ENCODE measurements at places on chromosomes 6 and 20. TPM values are rescaled to one million over a fixed set of nuclear protein-coding genes. Genes with fewer than 3 reads are reported as not detected.
A peak's percentile ranks its signal among the peaks of the same experiment; 100 is the strongest.

The SHLD1 gene
- total RNA-seq: 5.1 TPM

- no peak overlapping the region for H3K27ac ChIP-seq
- H3K36me3 ChIP-seq: no peaks in the 10 kb centered on the region
- no peaks in the 10 kb centered on the region for H3K4me1 ChIP-seq
- H3K4me3 ChIP-seq: no peak overlapping the region
- peaks cover 44% of the 10 kb centered on the region for H3K27me3 ChIP-seq
These were observed 203.0 kb upstream of the PCSK2 start for GRCh38 chr20:17023806-17024205.

DNA sequence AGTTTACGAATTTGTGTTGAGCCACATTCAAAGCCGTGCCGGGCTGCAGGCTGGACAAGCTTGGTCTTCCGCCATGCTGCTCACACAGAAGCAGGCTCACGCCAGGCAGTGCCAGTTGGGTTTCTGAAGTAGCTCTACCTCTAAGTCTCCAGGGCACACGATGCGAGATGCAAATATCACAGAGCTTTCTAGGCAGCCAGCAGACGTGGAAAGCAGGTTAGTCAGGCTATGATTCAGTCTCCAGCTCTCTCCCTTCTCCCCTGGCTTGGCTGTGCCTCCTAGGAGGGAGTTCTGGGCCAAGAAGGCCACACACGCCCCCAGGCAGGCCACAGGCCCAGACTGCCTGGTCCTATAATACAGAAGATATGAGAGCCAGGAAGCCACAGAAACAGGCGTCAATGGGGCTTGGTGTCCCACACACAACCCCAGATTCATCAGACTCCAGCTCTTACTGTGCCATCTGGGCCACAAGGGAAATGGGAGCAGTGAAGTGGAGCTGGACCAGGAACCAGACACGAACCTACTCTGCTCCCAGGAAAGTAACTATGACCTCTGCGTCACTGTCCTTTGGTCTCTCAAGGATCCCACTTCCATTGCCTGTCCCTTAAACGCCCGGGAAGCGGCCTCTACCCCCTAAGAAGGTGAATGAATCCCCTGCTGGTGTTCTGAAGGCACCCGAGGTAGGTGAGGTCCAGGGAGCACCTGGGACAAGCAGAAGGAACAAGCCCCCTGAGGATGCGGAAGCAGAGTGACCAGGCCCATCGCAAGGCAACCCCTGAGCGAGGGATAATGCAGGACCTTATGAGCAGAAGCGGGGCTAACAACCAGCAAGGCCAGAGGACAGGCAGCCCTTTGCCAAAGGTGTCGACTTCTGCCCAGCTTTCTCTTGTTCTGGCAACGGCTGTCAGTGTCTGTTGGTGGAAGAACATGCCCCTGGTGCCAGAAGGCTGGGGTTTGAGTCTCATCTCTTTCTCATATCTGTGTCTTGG, 61.2 kb downstream of the GFOD1 start:
- peaks cover 9% of the 10 kb centered on the region for H3K4me1 ChIP-seq
- no peaks in the 10 kb centered on the region for H3K27me3 ChIP-seq
- H3K4me3 ChIP-seq: no peak overlapping the region
- DNase-seq: peak; percentile 75
- H3K36me3 ChIP-seq: no peaks in the 10 kb centered on the region

DNA sequence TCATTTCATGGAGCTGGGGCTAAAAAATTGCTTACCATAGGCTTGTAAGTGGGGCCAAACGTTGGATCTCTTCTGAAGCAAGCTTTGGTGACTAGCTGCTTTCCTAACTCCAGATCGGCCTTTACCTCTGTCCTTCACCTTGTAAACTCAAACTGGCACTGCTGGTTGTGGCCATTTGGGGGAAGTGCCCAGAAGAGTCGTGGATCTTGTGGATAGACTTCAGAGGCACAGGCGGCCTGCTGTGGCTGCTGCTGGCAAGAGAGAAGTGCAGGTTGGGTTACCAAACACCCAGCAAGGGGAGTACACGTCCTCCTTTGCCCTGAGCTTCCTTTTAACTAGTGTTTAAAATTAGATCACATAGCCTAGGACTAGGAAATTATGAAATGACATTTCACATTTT, 36.8 kb upstream of the KLHL31 start:
- DNase-seq: no peak
- no peaks in the 10 kb centered on the region for H3K36me3 ChIP-seq
- no peaks in the 10 kb centered on the region for H3K27me3 ChIP-seq

- H3K4me3 ChIP-seq: peak overlapping the region; percentile 85
- no peak overlapping the region for H3K27ac ChIP-seq
- H3K27me3 ChIP-seq: no peaks in the 10 kb centered on the region
- peaks cover 9% of the 10 kb centered on the region for H3K4me1 ChIP-seq
These were observed 1.1 kb downstream of the RNASET2 start for GRCh38 chr6:166955121-166955864.

DNA sequence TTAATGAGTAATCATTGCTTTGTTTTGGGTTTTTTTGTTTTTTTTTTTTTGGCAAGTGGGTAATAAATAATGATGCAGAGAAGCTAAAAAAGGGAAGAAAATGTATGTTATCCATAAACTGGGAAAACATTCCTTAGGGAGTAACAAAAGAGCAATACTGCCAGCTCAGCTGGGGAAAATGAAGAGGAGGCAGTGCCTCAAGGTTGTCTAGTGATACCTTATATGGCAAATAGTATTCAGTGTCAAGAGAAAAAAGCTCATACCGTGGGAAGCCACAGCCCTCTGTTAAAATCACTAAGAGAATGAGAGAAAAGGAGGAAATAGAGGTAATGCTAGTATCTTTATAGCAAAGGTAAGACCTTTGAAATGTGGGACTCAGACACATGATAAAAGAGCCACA, 47.1 kb upstream of the SMLR1 start:
- H3K4me3 ChIP-seq: no peak overlapping the region
- H3K4me1 ChIP-seq: no peaks in the 10 kb centered on the region
- H3K27ac ChIP-seq: no peak overlapping the region

GRCh38 chr6:89952105-89952671, 57.9 kb downstream of the GJA10 start:
- peak overlapping the region; percentile 90 for H3K27ac ChIP-seq
- no peaks in the 10 kb centered on the region for H3K27me3 ChIP-seq
- peaks cover 44% of the 10 kb centered on the region for H3K4me1 ChIP-seq
- DNase-seq: peak; percentile 9
- peak overlapping the region; percentile 33 for H3K4me3 ChIP-seq

The THEMIS gene
- total RNA-seq: not detected

- peak overlapping the region; percentile 89 for H3K27ac ChIP-seq
- no peaks in the 10 kb centered on the region for H3K36me3 ChIP-seq
- no peaks in the 10 kb centered on the region for H3K27me3 ChIP-seq
- no peak for DNase-seq
- H3K4me1 ChIP-seq: peaks cover 81% of the 10 kb centered on the region
These were observed 275.6 kb upstream of the SUPT3H start for GRCh38 chr6:45653117-45653883.

GRCh38 chr20:4740774-4741431, 19.2 kb downstream of the PRND start:
- peak; percentile 68 for DNase-seq
- H3K27me3 ChIP-seq: no peaks in the 10 kb centered on the region
- H3K36me3 ChIP-seq: no peaks in the 10 kb centered on the region
- H3K4me1 ChIP-seq: no peaks in the 10 kb centered on the region

GRCh38 chr20:63580796-63581461, 6.9 kb upstream of the HELZ2 start:
- peak; percentile 86 for DNase-seq
- no peaks in the 10 kb centered on the region for H3K36me3 ChIP-seq
- H3K4me3 ChIP-seq: no peak overlapping the region
- no peaks in the 10 kb centered on the region for H3K27me3 ChIP-seq
- peaks cover 5% of the 10 kb centered on the region for H3K4me1 ChIP-seq
- H3K27ac ChIP-seq: peak overlapping the region; percentile 7

The PROKR2 gene
- total RNA-seq: not detected

DNA sequence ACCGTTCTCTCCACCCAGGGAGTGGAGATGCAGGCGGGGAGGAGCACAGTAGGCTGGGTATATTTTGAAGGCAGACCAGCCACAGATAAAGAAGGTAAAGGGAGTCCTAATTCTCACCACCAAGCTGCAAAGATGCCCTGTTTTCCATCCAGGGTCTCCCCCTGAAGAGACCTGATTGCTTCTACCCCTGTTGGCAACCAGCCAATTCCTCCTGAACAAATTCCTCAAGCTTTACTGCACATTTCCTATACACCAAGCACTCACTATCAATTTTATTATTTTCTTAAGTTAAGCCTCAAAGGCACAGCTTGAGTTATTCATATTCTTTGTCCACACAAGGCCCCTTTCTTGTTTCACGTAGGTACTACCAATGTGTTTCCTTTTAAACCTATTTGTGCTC, 214.4 kb downstream of the EYA2 start:
- no peaks in the 10 kb centered on the region for H3K27me3 ChIP-seq
- H3K27ac ChIP-seq: no peak overlapping the region
- H3K4me3 ChIP-seq: no peak overlapping the region
- H3K36me3 ChIP-seq: no peaks in the 10 kb centered on the region

DNA sequence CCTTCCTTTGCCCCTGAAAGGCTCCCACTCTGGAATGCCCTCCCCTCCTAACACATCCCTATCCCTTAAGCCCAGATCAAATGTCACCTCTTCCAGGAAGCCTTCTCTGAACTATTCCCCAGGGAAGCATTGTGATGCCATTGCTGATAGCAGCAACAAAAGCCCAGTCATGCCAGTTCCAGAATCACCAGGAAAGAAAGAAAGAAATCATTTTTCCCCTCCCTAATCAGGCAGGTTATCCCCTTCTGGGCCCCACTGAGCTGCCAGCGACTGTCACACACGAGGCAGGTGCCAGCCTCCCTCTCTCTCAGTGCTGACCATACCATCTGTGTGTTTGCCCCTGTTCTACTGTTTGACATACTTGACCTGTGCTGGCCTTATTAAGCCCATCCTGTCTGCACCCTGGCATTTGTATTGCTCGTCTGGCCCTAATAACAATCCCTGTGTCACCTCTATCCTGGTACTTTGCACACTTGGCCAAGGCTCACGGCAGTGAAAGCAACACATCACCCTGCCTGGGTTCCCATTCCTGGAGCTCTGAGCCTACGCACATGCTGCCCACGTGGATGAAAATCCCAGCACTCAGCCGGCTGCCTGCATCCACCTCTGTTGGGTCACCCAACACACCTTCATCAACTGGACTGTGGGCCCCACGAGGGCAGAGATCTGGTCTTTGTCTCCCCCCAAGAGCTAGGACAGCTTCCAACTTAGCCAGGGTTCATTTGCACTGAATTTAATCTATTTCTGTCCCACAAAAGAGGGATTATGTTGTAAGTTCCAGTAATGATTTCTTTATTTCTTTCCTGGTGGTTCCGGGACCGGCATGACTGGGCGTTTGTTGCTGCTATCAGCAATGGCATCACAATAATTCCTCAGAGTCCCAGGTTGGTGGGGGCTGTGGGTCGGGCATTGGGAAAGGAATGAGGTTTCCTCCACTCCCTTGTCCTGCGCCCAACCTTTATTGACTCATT, 5.3 kb upstream of the BPIFB1 start:
- peak overlapping the region; percentile 11 for H3K27ac ChIP-seq
- peaks cover 52% of the 10 kb centered on the region for H3K27me3 ChIP-seq
- H3K4me1 ChIP-seq: peaks cover under 1% of the 10 kb centered on the region
- H3K4me3 ChIP-seq: no peak overlapping the region

The SLC16A10 gene
- total RNA-seq: 2.9 TPM

DNA sequence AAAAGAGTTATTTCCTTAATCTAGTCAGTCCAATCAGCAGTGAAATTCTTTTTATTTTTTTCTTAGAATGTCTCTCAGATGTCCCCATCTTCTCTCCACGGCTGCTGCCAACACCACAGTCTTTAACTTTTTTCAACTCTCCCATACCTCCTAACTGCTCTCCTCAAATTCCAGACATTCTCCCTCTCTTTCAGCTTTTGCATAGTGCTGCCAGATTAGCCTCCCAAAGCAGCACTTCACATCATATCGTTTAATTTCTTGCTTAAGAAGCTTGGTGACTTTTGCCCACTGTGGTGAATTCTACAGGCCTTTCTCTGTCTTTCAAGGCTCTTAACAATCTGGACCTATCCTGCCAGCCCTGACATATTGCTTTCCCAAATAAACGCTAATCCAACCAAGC, 233.4 kb downstream of the UST start:
- no peak overlapping the region for H3K27ac ChIP-seq
- no peak overlapping the region for H3K4me3 ChIP-seq
- DNase-seq: no peak
- peaks cover 11% of the 10 kb centered on the region for H3K4me1 ChIP-seq

- H3K4me3 ChIP-seq: no peak overlapping the region
- no peak for DNase-seq
- H3K27ac ChIP-seq: no peak overlapping the region
- no peaks in the 10 kb centered on the region for H3K27me3 ChIP-seq
- no peaks in the 10 kb centered on the region for H3K36me3 ChIP-seq
- H3K4me1 ChIP-seq: no peaks in the 10 kb centered on the region
These were observed 122.2 kb downstream of the KIF16B start for GRCh38 chr20:16451001-16451400.

- no peak overlapping the region for H3K4me3 ChIP-seq
- DNase-seq: no peak
- no peaks in the 10 kb centered on the region for H3K4me1 ChIP-seq
- no peaks in the 10 kb centered on the region for H3K36me3 ChIP-seq
- no peak overlapping the region for H3K27ac ChIP-seq
These were observed 46.8 kb upstream of the SIRPA start for GRCh38 chr20:1848373-1848772.

- peak; percentile 75 for DNase-seq
- H3K4me1 ChIP-seq: peaks cover 4% of the 10 kb centered on the region
- no peaks in the 10 kb centered on the region for H3K27me3 ChIP-seq
- H3K27ac ChIP-seq: no peak overlapping the region
- no peak overlapping the region for H3K4me3 ChIP-seq
- H3K36me3 ChIP-seq: peaks cover 7% of the 10 kb centered on the region
These were observed 27.5 kb downstream of the RSPH3 start for GRCh38 chr6:158972241-158973233.

DNA sequence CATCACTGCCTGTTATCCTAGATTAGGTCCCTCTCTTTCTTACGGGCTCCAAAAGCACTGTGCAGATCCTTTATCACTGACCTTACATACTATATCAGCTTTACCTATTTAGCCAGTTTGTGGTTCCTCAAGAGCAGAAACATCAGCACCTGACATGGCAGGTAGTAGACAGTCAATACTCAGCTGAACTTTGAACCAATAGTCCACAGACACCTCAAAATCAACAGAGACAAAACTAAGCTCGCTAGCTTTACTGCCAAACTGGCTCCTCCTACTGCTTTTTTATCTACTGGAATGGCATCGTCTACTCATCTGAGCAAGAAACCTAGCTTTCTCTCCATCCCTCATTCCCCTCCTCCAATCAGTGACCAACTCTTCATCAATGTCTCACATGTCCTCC, 5.6 kb downstream of the IL17A start:
- H3K27ac ChIP-seq: no peak overlapping the region
- no peak overlapping the region for H3K4me3 ChIP-seq

DNA sequence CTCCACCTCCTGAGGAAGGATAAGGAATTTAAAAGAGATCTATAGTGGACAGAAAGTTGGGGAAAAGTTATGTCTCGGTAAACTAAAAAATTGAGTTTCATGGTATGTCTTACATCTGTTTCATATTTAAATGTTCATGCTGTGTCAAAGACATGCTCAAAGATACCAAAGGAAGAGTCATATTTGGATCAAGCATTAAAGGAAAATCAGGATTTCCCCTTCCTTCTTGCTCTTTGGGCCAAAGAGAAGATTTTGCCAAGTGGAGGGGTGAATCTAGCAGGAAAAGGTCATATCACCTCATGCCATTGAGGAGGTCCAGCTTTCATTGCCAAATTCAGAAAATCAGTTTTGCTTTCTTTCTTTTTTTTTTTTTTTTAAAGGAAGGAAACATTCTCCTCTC, 192.4 kb downstream of the OGFRL1 start:
- no peak overlapping the region for H3K27ac ChIP-seq
- no peak overlapping the region for H3K4me3 ChIP-seq
- H3K27me3 ChIP-seq: no peaks in the 10 kb centered on the region
- no peaks in the 10 kb centered on the region for H3K36me3 ChIP-seq
- H3K4me1 ChIP-seq: peaks cover 22% of the 10 kb centered on the region

GRCh38 chr20:33789109-33789857, 21.9 kb upstream of the CHMP4B start:
- DNase-seq: peak; percentile 100
- no peaks in the 10 kb centered on the region for H3K27me3 ChIP-seq
- H3K27ac ChIP-seq: peak overlapping the region; percentile 90
- H3K4me1 ChIP-seq: peaks cover 41% of the 10 kb centered on the region

The HRH3 gene
- not detected for total RNA-seq
